Activated effector memory CD4-positive, alpha-beta T cell treated with Interleukin-2 at 50 U/mL for 16 hours (primary cell): ENCODE measurements at places on chromosomes 2 and 18.

DNA sequence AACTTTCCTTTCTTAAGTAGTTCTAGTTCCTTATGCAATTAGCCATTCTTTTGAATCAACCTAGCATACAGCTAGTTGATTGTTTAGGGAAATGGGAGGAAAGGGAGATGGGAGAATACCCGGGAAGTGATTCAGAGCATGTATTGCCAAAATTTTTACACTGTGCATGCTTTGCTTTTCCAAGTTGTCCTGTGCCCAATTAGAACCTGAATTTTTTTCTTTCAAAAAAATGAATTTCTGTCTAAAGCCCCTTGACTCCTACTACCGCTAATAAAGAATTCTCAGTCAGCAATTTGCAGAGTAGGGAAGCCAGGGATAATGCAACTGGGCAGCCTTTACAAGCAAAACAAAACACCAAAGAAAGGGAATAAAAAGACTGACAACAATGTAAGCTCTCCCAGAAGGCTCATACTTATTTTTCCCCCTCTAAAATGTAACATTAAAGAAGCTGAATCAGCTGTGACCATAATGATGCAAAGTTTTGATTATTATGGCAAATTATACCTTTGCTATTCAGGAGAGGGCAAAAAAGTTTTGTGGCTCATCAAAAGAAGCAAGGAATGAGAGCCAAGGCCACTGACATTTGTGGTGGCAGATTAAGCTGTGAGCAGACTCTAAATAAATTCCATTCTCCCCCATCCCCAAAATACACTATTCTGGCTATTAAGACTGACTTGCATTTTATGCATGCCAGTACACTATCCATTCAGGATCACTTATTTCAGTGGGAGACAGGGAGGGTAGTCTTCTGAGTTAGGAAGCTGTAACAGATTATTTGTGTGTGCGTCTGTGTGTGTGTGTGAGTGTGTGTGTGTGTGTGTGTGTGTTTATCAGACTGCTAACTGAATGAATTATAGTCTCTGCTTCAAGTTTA is 174.3 kb downstream of the ERBB4 start:
- no peak for DNase-seq

DNA sequence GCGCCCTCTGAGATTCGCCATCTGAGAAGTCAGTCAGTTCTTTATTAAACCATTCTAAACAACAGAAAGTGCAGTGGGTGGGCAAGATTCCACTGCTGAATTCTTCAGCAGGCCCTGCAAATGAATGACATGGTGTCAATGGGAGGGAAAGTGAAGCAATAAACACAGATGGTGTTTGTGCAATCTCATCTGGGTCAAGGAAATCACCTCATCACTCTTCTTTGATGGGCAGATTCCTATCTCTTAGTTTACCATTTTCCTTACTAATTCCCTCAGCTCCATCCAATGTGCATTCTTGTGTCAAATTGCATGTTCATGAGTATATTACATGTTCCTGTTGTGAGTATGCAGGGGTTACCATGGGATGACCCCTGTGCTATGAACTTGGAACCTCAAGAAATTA is 100.7 kb upstream of the CYP1B1 start:
- DNase-seq: no peak

GRCh38 chr18:74590671-74591070 is 7.0 kb upstream of the ZNF407 start:
- no peak for DNase-seq

- no peak for DNase-seq
Measured at GRCh38 chr2:240297256-240298116, 138.0 kb upstream of the GPC1 start.

DNA sequence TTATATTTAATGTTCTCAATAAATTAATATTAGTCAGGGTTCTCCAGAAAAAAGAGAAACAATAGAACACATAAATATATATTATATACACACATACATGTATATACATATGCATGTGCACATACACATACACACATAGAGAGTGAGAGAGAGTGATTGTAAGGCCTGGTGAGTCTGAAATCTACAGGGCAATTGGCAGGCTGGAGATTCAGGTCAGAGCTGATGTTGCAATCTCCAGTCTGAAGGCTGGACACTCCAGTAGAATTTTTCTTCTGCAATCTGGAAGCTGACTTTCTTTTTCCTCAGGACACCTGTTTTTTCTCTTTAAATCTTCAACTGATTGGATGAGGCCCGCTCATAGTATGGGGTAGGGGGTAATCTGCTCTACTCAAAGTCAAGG is 3.2 kb downstream of the TMEM182 start:
- DNase-seq: no peak

- no peak for DNase-seq
Measured at GRCh38 chr2:215602997-215603396, 167.1 kb upstream of the FN1 start.

- no peak for DNase-seq
Measured at GRCh38 chr2:223725494-223725893, 111.9 kb downstream of the AP1S3 start.

- peak; percentile 54 for DNase-seq
Measured at GRCh38 chr18:48913201-48913600, 37.6 kb downstream of the SMAD7 start.

DNA sequence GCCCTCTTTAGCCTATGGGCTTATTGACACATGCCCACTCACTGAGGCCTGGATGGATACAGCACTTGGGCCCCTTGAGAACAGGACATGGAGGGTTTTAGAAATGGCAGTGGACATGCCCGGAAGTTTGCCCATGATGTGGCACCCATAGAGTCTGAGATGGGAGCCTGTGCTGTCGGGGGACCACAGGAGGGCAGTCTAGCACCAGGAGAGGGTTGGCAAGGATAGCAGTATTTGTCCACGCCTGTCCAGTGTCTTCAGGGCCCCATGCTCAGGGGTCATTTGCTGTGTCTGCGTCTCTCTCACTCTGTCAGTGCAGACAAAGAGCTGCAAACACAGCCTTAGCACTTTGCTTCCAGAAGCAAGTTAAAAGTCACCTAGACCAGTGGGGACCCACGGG is 48.7 kb downstream of the IL1RL2 start:
- DNase-seq: no peak

DNA sequence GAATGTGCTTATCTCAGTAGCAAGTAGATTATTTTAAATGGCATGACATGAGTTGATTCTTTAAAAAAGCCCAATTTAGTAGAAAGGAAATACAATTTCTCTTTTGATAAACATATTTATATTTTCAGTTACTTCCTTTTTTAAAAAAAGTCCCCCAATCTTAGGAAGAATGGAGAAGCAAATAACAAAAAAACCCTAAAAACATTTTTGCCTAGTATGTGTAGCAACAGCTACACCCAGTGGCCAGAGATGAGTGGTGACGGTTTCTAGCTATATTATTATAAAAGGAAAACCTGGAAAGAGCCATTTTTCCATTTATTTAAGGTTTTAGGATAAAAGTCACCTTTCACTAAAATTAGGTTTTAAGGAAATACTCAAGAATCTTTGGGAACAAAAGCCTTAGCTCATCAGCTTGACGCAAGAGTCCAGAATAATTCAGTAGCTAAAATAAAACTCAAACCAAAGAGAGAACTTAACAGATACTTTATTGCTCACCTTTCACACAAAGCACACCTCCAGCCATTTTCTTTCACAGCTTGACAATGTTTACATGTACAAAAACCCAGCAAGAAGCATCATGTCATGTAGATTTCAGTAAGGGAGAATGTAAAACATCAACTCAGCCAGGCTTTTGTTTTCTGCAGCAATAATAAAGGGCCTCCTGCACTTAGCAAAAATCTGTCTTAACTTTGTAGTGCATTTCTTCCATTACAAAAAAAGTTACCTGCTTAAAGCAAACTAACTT is 15.7 kb downstream of the FAM98A start:
- no peak for DNase-seq

DNA sequence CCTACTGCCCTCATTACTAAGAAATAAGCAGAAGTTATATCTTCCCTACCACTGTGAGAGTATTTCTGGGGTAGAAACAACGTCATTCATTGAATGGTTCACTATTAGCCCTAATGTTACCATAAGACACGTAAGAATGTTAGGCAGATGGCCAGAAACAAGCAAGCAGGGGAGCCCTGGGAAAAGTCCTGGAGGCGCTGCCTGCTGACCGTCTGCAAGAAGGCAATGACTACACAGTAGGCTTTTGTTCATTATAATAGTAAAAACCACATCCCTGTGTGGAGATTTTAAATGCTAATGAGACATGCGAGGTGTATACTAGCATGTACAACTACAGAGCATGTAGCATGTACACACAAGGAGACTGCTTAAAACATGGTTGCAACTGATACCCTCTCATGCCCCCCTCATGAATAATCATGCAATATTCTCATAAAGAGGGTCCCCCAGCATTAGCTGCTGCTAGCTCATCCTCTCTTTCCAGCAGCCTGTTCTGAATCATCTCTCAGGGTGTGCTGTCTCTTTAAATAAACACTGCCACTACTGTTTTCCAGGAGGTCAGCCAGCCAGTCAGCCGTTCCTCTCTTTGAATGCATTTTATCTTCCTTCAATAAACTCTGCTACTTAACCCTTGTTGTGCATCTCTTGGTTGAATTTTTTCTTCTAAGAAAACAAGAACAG is 23.6 kb downstream of the SUCLG1 start:
- no peak for DNase-seq
